Lower lobe of right lung (tissue), 2 donors: ENCODE measurements at places on chromosomes 1 and 21.

GRCh38 chr1:3584915-3585314 lies 26.4 kb downstream of the MEGF6 start:
- DNase-seq: no peak

DNA sequence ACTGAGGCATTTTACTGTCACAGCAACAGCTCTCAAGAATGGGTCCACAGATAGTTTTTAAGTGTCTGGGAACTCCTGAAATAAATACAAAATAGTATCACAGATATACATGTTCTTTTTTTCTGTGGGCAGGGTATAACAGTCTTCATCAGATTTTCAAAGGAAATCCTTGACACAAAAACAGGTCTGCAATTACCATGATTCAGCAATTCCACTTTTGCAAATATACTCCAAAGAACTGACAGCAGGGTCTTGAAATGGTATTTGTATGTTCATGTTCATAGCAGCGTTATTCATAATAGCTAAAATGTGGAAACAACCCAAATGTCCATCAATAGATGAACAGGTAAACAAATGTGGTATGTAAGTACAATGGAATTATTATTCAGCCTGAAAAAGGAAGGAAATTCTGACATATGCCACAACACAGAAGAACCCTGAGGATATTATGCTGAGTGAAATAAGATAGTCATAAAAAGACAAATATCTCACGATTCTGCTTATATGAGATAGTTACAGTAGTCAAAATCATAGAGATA lies 85.0 kb downstream of the EPS15 start:
- no peak for DNase-seq

DNA sequence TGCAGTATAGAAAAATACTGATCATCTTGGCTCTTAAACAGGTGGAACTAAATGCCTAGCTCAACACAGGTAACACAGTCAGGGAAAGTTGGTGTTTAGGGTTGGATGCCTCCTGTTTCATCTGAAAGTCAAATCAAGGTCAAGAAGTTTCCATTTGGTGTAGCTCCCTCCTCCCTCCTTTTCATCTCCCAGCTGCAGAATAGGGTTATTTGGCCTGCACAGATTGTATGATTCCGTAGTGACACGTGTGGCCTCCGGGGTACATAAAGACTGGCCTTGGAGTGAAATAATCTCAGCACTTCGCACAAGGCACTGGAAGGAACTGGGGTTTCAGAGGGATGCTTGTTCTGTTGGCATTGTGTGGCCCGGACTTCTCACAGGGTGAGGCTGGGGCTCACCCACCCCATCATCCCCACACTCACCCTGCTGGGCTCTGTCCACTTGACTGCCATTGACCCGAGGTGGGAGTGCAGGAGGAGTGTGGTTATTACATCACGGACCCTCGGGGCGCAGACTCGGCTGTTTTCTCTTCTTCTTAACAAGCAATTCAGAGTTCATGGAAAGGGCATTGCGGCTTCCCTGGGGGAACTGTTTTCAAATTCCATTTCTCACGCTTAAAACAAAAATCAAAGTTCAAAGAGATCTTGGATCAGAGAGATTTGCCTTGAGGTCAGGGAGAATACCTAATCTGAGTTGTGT lies 18.4 kb downstream of the IGSF5 start:
- DNase-seq: no peak

DNA sequence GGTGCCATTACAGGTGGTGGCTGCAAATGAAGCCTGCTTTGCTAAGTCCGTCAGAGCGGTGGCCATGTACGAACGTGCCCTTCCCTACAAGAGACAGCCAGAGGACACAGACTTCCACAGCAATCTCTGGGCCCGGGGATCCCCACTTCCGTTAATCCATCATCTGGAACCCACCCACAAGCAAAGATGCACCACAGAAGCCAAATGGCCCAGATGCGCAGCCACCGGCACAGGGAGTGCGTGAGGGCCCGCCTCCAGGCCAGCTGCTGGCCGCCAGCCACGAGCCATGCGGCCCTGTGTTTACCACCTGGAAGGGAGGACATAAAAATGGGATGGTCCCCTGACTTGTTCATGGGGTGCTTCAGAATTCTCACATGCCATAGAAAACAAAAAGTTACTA lies 22.1 kb downstream of the MRAP start:
- no peak for DNase-seq

- no peak for DNase-seq
Measured at GRCh38 chr1:101198842-101199636, 37.8 kb upstream of the S1PR1 start.

DNA sequence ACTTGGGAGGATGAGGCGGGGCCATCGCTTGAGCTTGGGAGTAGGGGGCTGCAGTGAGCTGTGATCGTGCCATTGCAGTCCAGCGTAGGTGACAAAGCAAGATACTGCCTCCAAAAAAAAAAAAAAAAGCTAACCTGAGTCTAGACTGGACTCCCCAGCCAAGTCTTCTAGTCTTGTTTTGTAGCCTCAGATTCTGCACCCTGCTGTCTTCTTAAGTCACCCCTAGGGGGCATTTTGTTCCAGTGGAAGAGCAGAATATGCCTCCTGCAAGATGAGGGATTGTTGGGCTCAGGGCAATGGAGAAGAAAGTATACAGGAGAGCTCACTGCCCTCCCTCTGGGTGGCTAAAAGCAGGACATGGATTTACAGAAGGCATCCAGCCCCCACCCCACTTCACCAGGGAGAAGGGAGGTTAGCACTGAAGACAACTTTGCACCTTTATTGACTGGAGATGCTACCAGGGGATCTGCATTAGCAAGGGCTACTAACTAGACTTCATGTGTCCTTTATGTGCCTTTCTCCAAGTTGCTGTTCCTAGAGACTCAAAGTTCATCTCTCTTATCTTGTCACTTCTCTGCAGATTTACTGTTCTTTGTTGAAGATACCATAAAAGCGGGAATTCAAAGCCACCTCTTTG lies 15.3 kb upstream of the RNF187 start:
- no peak for DNase-seq

- no peak for DNase-seq
Measured at GRCh38 chr21:36461277-36461917, 18.5 kb downstream of the CLDN14 start.

DNA sequence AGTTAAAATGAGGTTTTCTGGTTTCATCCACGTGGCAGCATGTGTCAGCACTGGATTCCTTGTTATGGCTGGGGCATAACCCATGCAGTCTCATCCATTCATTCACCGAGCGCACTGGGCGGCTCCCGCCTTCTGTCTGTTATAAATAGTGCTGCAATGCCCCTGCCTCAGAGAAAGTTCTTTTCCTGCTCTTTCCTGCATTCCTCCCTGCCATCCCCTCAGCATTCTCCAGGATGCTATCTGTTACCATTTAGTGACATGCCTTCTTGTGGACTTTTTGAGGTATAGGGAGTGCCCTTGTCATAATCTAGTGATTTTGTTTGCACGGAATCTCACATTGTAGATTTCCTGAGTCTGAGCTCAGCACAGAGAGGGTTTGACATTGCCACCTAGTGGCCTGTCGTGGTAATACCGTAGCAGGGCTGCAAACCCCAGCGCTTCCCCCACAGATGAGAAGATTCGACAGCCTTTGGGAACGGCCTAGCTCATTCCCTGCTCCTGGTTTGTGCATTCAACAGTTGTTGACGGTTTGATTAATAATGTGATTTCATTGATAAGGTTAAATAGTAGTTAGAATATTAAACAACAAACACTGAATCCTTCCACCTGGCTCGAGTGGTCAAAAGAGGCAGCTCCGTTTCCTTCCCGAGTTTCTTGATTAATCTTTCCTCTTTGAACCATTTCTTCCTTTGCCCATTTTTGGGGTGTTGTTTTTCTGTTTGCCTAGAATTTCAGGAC lies 46.3 kb downstream of the UMODL1 start:
- DNase-seq: peak; percentile 75

- peak; percentile 86 for DNase-seq
Measured at GRCh38 chr1:219660666-219661463, 48.0 kb upstream of the ZC3H11B start.
